Muscle of leg (tissue), 16 donors: ENCODE measurements at places on chromosomes 12 and 14. TPM values are rescaled to one million over a fixed set of nuclear protein-coding genes. Genes with fewer than 3 reads are reported as not detected.
A peak's percentile ranks its signal among the peaks of the same experiment; 100 is the strongest.

OASL gene
- total RNA-seq, result 0.09 TPM

USP44 gene
- 3.4 TPM for total RNA-seq

MEG3 gene
- 2,358 TPM for total RNA-seq

GUCY2C gene
- not detected for total RNA-seq

UTP20 gene
- total RNA-seq, result 14.8 TPM

CEP170B gene
- 1.6 TPM for total RNA-seq

CMA1 gene
- total RNA-seq, result 0.13 TPM

SERPINA4 gene
- total RNA-seq, result 0.04 TPM

IFNG-AS1 gene
- 0.31 TPM for total RNA-seq

CCND2 gene
- 152 TPM for total RNA-seq

ABCC9 gene
- 104 TPM for total RNA-seq

C14orf39 gene
- total RNA-seq, result 2.3 TPM

DNA sequence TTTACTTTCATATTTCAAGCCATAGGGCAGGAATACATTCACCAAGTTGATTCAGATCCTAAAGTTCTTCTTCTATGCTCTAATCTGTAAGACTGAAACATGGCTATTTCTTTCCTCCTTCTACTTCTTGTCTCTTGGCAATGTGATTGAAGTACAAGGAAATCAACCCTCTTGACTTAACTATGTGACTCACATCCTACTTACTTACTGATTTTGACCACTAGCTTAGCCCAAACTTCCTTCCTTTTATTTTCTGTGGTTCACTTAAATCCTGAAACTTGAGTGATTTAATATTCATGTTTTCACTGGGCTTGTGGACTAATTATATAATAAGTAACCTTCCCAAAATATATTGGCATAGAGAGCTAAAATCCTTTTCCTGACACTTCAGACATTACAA, 111.2 kb upstream of the NOVA1 start:
- H3K4me1 ChIP-seq, result no peaks in the 10 kb centered on the region
- no peak for DNase-seq
- no peaks in the 10 kb centered on the region for H3K27me3 ChIP-seq

DNA sequence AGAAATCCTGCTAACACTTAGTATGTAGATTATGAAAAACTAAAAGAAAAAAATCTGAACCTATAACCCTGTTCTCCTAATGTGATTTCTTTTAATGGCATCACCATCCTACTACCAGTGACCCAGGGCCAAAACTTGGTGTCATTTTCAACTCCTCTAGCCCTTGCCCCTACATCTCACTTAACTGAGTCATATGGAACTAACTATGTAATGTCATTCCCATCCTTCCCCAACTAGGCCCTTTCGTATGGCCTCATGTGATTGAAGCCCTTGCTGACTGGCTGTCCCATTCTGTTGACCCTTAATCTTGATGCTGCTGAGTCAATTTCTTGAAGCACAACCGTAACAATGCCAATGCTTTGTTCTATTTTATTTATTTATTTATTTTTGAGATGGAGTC, 7.6 kb downstream of the DMAC2L start:
- peaks cover 9% of the 10 kb centered on the region for H3K36me3 ChIP-seq
- DNase-seq, result no peak
- H3K27me3 ChIP-seq, result no peaks in the 10 kb centered on the region
- no peak overlapping the region for H3K27ac ChIP-seq
- H3K4me3 ChIP-seq, result no peak overlapping the region
- H3K4me1 ChIP-seq, result no peaks in the 10 kb centered on the region

- H3K27ac ChIP-seq, result peak overlapping the region; percentile 5
- no peaks in the 10 kb centered on the region for H3K27me3 ChIP-seq
- no peak overlapping the region for H3K4me3 ChIP-seq
- peaks cover 4% of the 10 kb centered on the region for H3K4me1 ChIP-seq
- peak; percentile 70 for DNase-seq
- H3K36me3 ChIP-seq, result no peaks in the 10 kb centered on the region
Observed at GRCh38 chr14:58796242-58797009, 158.7 kb downstream of the DACT1 start.

- H3K4me1 ChIP-seq, result peaks cover 5% of the 10 kb centered on the region
- peaks cover 73% of the 10 kb centered on the region for H3K36me3 ChIP-seq
- no peaks in the 10 kb centered on the region for H3K27me3 ChIP-seq
- peak; percentile 41 for DNase-seq
- no peak overlapping the region for H3K27ac ChIP-seq
Observed at GRCh38 chr12:51070004-51070403, 13.4 kb downstream of the CSRNP2 start.

GRCh38 chr12:102950950-102951619, 6.4 kb upstream of the ASCL1 start:
- no peak overlapping the region for H3K4me3 ChIP-seq
- no peaks in the 10 kb centered on the region for H3K4me1 ChIP-seq
- no peaks in the 10 kb centered on the region for H3K36me3 ChIP-seq

DNA sequence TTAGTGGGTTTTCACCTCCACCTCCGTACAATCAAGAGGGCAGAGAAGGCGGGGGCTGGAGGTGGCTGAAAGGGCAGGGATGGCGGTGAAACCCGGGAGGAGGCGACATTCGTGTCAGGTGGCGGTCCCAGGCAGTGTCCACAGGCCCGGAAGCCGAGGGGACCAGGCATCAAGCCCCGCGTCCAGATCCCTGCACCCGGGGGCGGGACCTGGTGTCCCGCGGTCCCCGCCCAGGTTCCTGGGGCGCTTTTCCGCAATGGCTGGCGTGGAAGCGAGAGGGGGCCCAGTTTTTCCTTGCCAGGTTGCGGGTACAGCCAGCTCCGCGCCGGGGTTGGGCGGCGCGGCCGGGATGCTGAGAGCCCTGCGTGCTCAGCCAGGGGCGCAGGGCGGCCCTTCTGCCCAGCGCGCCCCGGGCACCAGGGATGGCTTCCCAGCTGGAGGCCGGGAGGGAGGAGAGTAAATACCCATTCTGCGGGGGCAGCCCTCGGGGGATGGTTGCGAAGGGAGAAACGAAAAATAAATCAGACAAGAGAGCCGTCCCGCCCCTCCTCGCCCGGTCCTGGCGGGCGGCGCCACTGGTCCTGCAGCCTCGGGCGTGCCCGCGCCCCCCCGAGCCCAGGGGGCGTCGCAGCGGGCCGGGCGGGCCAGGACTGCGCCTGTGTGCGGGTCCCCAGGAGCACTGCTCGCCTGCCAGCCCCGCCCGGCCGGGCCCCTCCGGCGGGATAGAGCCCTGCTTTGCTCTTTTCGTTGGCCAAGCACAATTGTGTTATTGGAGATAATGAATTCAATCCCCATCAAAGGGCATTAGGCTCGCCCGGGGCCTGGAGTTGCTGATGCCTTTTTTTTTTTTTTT, 11.5 kb downstream of the FOXA1 start:
- H3K27ac ChIP-seq, result no peak overlapping the region
- H3K4me3 ChIP-seq, result no peak overlapping the region
- H3K4me1 ChIP-seq, result peaks cover 16% of the 10 kb centered on the region
- DNase-seq, result no peak
- peaks cover 62% of the 10 kb centered on the region for H3K27me3 ChIP-seq
- no peaks in the 10 kb centered on the region for H3K36me3 ChIP-seq

- no peak overlapping the region for H3K27ac ChIP-seq
- peaks cover 2% of the 10 kb centered on the region for H3K27me3 ChIP-seq
- DNase-seq, result no peak
- no peak overlapping the region for H3K4me3 ChIP-seq
- H3K4me1 ChIP-seq, result peaks cover 35% of the 10 kb centered on the region
Observed at GRCh38 chr12:48811437-48812090, 6.7 kb upstream of the CACNB3 start.

DNA sequence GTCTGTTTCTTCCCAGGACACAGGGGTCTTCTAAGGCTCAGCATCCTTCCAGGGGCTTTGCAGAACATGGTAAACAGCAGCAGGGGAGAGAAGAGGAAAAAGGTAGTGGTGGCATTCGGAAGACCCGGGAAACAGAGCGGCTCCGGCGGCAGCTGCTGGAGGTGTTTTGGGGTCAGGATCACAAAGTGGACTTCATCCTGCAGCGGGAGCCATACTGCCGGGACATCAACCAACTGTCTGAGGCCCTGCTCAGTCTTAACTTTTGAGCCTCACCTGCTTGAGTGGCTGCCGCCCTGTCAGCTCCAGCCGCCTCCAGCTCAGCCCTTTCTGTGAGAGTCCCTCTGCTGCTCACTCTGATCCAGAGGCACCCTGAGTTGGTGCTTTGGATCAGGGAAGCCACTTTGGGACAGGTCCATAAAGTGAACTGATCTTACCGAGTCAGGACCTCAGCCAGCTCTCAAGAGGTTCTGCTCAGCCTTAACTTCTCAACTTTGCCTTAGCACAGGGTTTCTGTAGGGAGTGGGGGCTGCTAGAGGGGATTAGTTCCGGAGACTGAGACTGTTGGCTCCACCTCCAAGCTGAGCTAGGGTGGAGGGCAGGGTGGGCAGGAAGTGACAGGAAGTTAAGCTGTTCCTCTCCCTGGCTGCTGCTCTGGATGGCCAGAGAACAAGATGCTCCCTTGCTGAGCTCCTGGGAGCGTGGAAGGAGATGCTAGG, 5.4 kb downstream of the SDR39U1 start:
- H3K4me1 ChIP-seq, result peaks cover 28% of the 10 kb centered on the region
- no peak for DNase-seq
- H3K27ac ChIP-seq, result peak overlapping the region; percentile 79
- H3K27me3 ChIP-seq, result no peaks in the 10 kb centered on the region
- peaks cover 83% of the 10 kb centered on the region for H3K36me3 ChIP-seq

DNA sequence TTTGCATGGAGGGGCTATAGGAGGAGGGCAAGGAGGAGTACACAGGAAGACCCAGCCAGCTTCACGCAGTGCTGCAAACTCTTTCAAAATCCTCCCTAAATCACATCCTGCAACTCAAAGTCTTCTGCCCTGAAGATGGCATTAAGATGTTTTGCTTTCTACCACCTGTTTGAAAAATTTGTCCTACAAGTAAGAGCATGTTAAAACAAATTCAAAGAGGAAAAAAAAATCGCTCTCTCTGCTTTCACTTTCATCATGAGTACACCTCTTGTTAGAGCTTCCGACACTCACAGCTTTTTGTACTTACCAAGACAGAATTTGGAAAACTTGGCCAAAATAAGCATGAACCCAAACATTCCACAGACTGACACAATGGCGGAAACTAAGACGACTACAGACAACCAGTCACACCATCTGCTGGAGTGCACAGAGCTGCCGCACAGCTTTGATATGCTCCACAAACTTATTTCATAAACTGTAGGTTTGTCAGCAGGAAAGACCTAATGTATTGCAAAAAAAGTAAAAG, 21.3 kb downstream of the GCH1 start:
- H3K36me3 ChIP-seq, result no peaks in the 10 kb centered on the region
- peak; percentile 67 for DNase-seq
- H3K27me3 ChIP-seq, result no peaks in the 10 kb centered on the region
- H3K4me3 ChIP-seq, result peak overlapping the region; percentile 10
- H3K27ac ChIP-seq, result peak overlapping the region; percentile 70

- peaks cover 8% of the 10 kb centered on the region for H3K36me3 ChIP-seq
- peak overlapping the region; percentile 97 for H3K27ac ChIP-seq
- no peaks in the 10 kb centered on the region for H3K27me3 ChIP-seq
- DNase-seq, result peak; percentile 97
- H3K4me3 ChIP-seq, result peak overlapping the region; percentile 90
Observed at GRCh38 chr12:58916921-58917511, 3.3 kb downstream of the LRIG3 start.

DNA sequence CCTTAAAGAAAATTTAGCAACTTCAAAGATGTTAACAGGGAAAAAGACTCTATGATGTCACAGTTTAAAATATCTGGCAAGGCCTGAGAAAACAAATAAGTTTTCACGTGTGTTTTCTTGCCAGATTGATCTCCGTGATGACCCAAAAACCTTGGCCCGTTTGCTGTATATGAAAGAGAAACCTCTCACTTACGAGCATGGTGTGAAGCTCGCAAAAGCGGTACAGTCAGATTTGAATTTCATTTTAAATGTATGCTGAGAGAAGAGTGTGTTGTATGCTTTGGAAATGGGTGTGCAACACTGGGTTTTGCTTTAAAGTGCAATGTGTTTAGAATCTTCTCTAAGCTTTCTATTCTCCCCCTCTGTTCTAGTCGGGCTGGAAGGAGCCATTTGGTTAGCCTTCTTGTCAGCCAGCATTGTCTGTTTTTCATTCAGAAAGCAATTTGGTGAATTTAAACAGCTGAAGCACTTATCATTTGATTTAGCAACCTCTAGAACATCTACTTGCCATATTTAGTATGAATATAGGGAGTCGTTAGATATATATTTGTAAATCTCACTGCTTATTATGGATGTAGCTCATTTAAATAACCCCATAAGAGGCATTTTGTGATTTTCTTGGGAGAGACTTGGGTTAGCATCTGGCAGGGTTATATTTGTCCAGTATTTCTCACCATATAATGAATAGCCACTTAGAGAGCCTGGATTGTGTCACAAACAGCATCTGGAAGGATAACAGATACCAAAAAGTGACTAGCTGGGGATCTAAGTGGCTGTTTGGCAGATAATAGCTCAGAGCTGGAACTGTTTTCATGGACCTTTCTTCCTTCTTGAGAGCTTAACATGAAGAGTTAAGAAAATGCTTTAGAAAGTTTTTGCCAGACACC, 35.5 kb downstream of the GPHB5 start:
- no peaks in the 10 kb centered on the region for H3K4me1 ChIP-seq
- DNase-seq, result no peak
- H3K36me3 ChIP-seq, result peaks cover 25% of the 10 kb centered on the region
- H3K27me3 ChIP-seq, result no peaks in the 10 kb centered on the region

- H3K27ac ChIP-seq, result no peak overlapping the region
- H3K4me1 ChIP-seq, result peaks cover 8% of the 10 kb centered on the region
- H3K27me3 ChIP-seq, result peaks cover 2% of the 10 kb centered on the region
- no peaks in the 10 kb centered on the region for H3K36me3 ChIP-seq
- no peak for DNase-seq
- H3K4me3 ChIP-seq, result no peak overlapping the region
Observed at GRCh38 chr12:71949646-71950045, 11.0 kb downstream of the TPH2 start.

DNA sequence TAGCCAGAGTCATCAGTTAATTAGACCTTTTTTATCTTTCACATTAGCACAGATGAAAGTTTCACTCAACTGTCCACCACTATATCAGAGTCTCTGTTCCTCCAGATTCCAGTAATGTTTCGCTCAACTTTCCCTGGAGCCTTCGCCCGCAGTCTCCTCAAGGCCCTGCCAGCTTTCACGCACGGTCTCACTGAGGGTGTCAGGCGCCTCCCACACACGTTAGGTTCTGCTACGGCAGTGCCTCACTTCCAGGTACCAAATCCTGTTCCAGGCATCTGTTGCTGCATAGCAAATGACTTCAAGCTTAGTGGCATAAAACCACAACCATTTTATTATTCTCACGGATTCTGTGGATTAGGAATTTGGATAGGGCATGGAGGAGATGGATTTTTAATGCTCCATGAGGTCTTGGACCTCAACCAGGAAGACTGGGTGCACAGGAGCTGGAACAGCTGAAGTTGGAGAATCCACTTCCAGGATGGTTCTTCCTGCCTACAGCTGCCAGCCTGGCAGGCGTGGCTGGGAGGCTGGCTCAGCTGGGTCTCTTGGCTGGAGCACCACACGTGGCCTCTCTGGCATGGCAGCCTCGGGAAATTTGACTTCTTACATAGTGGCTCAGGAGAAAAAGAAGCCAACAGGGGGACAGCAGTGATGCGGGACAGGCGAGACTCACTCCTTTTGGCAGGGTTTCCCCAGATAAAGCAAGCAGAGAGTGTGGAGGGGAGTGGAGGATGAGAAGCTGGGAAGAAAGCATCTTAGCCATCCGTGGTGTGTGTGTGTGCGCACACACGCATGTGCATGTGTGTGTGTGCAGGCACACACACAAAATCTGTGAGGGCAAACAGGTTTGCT, 21.3 kb upstream of the BCDIN3D start:
- DNase-seq, result peak; percentile 75
- peaks cover 38% of the 10 kb centered on the region for H3K4me1 ChIP-seq
- H3K27me3 ChIP-seq, result peaks cover 2% of the 10 kb centered on the region
- peak overlapping the region; percentile 6 for H3K27ac ChIP-seq
- H3K4me3 ChIP-seq, result no peak overlapping the region

GRCh38 chr14:65495196-65495595, 82.7 kb downstream of the FUT8 start:
- H3K4me3 ChIP-seq, result no peak overlapping the region
- no peaks in the 10 kb centered on the region for H3K27me3 ChIP-seq
- no peak for DNase-seq
- no peaks in the 10 kb centered on the region for H3K4me1 ChIP-seq
- H3K27ac ChIP-seq, result no peak overlapping the region
